ENCODE measurements at places on chromosomes 11 and 22.

DNA sequence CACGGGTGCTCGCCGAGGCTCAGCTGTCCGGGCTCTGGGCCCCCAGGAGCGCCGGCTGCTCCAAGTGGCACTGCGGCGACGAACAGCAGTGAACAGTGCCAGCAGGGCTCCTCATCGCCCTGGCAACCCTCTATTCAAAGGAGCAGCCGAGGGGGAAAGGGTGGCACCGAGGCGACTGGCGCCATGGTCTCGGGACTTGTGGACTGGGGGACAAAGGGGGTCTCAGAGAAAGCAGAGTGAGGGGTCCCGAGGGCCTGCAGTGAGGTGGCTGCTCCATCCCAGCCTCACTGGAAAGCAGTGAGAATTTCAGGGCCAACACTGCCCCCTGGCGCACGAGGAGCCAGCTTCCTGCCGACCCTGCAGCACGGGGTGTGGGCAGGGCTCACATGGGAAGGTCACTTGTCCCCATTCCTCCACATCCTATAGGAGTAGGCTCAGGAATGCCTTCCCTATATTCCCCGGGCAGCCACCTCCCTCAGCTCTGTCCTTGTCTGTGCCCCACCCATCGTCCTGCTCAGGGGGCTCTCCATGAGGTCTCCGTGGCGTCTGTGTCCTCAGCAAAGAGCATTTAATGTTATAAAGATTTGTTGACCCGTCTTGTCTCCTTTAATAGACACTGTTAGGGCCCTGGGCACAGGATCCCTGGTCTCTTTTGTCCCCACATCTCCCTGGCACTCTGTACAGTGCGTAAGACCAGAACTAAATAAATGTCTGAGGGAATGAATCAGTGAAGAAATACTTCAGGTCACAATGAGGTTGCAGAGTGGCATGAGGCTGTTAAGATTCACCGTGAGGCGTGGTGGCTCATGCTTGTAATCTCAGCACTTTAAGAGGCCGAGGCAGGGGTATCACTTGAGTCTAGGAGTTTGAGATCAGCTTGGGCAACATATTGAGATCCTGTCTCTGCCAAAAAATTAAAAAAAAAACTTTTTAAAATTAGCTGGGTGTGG lies 26.4 kb downstream of the LRFN4 start:
- peak; percentile 85 for DNase-seq

DNA sequence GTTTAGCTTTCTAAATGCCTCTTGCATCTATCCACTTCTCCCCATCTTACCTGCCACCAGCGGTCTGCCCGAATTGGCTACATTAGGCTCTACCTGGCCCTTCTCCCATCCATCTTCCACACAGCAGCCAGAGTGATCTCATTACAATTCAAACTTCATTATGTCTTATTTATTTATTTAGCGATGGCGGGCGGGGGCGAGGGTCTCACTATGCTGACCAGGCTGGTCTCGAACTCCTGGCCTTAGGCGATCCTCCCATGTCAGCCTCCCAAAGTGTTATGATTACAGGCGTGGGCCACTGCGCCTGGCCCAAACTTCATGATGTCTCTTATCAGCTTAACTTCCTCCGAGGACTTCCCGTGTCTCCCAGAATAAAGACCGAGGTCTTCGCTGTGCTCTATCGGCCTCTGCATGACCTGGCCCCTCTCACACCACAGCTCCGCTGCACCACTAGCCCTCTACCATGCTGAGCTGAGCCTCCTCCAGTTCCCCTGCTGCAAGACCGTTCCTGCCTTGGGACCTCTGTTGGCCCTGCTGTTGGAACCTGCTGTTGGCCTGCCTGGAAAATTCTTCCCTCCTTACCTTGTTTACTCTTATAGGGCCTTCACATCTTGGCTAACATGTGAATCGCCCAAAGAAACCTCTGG lies 870 bp upstream of the CTTN start:
- no peak for DNase-seq

DNA sequence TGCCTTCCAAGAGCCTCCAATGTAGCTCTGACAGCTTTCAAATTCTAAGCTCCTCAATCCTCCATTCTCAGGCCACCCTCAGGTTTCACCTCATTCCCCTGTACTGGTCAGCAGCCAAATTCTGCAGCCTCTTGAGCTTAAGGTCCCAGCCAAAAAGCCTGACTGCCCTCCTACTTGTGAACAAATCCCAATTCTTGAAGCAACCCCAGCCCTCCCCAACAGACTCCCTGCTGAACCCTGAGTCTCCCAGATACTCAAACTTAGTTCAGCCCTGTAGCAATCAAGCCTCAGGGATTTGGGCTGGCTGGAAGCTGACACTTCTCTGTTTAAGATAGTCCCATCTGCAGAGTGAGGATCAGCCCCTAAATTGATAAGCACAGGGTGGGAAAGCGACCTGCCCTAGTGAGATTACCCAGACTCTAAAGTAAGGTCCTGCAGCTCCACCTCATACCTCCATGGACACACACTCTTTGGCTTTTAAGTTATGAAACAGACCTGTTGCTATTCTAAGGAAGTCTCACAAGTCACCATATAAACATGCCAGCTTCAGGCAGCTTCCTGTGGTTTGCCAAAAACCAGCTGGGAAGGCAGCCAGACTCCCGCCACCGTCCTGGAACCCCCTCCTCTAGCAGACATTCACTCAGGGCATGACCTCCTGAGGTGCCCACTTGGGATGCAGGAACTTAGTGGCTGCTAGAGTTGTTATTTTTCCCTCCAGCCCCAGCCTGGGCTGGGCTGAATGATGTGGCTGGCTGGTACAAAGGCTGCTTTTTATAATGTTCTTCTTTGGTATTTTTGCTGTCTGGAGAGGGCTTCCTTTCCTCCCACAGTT lies 82.5 kb upstream of the PICALM start:
- peak; percentile 79 for DNase-seq

DNA sequence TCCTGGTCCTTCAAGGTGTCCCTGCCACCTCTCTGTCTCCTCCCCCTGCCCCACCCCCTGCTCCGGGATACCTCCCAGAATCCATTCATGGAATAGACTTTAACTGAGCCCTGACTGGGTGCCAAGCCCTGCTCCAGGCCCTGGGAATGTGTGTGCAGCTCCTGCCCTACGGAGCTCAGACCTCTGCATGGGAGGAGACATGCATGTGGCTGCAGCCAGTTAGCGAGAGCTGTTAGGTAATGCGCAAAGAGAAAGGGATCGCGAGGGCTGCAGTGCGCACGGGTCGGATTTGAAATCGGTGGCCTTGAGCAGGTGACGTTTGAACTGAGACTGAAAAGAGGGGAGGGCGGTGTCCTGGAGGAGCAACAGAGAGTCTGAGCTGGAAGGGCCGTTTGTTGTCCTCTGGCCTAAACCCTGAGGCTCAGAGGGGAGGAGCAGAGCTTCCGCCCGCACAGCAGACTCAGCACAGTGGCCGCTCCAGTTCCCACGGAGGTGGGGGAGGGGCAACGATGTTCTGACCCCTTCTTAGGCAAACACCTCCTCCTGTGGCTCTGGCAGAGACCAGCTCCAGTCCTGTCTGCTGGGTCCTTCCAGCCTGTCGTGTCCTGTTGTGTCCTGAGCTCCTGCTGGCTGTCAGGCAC lies 19.8 kb upstream of the LRRC10B start:
- DNase-seq: no peak

- DNase-seq: no peak
Observed at GRCh38 chr11:92735039-92735438, 234.4 kb upstream of the MTNR1B start.

DNA sequence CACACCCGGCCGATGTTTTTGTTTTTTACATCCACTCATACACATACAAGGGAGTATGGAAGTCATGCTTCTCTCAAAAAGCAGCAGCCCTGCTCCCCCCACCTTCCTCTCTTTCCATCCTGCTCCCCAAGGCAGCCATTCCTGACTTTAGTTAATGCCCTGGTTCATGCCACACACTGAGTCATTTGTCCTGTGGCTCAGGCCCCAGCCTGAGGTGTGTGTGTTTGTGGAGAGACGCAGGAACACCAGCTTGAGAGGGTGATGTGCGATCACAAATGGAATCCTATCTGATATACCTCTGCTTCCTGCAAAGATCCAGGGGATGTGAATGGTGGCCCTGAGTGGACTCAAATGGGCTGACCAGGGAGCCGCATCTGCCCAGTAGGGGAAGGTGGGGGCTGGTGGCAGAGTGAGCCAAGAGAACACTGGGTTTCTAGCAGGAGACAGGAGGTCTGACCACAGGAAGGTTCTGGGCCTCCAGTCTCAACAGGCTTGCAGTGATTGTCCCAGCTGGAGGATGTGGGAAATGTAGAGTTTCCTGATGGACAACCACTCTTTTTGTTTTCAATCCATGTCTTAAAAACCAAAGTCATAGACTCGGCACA lies 86.7 kb downstream of the OSBP2 start:
- DNase-seq: no peak

DNA sequence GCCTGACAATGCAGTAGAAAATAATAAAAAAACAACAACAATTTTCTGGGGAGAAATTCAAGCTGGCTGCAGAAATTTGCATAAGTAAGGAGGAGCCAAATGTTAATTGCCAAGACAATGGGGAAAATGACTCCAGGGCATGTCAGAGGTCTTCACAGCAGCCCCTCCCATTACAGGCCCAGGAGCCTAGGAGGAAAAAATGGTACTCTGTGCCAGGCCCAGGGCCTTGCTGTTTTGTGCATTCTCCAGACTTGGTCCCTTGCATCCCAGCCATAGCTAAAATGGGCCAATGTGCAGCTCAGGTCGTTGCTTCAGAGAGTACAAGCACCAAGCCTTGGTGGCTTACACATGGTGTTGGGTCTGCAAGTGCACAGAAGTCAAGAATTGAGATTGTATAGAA lies 45.5 kb downstream of the MS4A2 start:
- no peak for DNase-seq

- no peak for DNase-seq
Observed at GRCh38 chr11:57219021-57219627, 17.9 kb downstream of the APLNR start.

GRCh38 chr11:12989428-12990161 lies 19.5 kb upstream of the RASSF10 start:
- DNase-seq: peak; percentile 83

GRCh38 chr22:44133901-44134571 lies 46.7 kb upstream of the PARVG start:
- no peak for DNase-seq

- peak; percentile 45 for DNase-seq
Observed at GRCh38 chr11:79708319-79708932, 267.6 kb upstream of the TENM4 start.

DNA sequence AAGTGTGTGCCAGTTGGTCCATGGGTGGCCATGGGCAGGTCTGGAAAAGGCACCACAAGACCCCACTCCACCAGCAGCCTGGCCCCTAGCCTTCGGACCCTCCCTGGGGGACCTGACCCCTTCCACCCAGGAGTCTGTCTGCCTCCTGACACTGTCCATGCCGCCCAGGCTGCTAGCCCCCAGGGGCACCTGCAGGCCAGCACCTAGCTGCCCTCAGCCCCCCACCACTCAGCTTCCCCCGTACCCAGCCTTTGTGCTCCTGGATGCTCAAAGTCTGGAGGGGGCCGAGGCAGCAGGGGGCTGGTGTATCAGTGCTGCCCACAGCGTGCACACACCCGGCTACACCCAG lies 34.3 kb upstream of the OR10G7 start:
- no peak for DNase-seq

GRCh38 chr11:110777775-110778174 lies 65.5 kb upstream of the ARHGAP20 start:
- no peak for DNase-seq

DNA sequence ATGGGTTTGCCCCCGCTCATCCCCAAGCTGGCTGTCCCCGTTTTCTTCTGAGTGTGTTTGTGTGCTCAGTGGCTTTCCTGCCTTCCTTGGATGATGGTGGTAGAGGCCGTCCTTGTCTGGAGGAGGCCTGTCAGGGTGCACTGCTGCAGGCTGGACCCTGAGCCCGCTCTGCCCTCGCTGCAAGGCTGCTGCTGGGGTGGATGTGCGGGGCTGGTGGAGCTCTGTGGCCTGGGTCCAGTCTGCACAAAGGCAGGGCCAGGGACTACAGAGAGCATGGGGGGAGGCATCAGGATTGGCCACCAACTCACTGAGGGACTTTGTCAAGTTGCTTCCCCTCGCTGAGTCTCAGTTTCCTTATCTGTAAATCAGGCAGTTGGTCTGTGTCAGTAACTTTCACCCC lies 275.0 kb downstream of the KIRREL3 start:
- no peak for DNase-seq

GRCh38 chr11:30424844-30425243 lies 101.9 kb downstream of the ARL14EP start:
- no peak for DNase-seq

DNA sequence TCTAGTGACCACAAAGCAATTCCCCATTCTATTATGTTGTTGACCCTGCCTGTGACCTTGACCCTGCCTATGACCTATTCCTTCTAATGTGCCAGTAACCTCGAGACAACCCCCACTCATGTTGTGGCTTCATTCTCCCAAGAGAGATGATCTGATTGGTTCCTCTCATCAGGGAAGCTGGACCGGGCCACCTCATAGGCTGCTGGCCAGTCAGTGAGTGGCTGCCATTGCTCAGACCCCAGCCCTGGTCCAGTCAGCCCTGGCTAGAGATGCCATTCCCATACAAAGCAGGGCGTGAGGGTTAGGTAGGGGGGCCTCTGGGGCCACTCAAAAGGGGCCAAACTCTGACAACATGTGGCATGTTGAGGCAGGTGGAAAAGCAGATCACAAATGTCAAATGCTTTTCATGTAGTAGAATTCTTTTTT lies 11.9 kb downstream of the SLC29A2 start:
- DNase-seq: no peak

DNA sequence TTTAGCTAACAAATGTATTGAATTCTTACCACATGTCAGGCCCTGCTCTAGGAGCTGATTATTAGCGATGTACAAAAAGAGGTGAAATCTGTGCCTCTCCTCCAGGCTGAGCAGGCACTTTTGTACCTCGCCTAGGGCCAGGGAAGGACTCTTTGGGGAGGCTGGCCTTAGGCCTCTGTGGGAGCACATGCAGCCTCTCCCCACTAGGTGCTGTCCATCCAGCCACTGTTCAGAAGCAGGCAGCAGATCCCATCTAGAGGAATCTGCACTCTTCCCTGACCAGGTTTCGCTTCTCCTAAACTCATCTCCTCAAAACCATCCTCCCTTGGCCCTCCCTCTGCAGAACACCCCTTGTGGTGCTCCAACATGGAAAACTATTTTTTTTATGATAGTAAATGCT lies 51.9 kb upstream of the WT1 start:
- DNase-seq: no peak

All from RCC 7860 (cell line).